Ammon's horn (tissue), 1 donor: ENCODE measurements at places on chromosomes 13 and 19.
A peak's percentile ranks its signal among the peaks of the same experiment; 100 is the strongest.

- DNase-seq, result no peak
These were observed 44.7 kb downstream of the EFNB2 start for GRCh38 chr13:106490569-106491321.

GRCh38 chr13:78298657-78299056, 304.7 kb downstream of the POU4F1 start:
- no peak for DNase-seq

DNA sequence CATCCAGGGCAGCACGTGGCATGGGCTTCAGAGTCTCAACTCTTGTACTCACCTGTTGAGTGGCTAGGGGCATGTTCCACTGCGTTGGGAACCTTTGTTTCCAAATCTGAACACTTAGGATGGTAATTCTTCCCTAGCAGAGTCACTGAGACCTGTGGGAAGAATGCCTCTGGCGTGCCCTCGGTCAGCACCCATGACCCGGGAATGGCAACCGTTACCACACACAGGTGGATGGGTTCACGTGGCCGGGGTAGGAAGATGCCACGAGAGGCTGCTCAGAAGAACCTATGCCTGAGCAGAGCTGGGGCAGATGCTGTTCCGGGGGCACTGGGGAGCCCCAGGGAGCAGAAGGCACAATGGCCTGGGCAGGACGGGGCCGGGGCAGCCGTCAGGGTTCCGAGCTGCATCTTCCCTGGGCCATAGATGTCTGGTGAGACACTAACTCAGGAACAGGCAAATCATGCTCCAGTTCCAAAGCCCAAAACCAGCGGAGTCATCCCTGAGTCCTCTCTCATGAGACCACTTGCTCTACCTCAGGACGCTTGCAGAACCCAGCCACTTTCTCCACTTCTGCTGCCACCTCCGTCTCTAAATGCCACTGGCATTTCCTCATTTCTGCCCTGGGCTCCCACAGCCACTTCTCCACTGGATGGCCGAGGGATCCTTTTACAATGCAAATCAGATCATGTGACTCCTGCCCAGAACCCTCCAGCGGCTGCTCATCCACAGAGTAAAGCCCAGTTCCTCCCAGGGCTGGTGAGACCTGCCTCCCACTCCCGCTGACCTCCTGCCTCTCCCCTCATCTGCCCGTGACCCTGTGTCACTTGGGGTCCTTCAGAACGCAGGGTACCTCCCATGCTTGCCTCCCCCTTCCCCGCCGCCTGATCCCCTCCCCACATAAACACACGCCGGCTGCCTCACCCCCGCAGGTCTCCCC, 36.7 kb downstream of the FAM124A start:
- no peak for DNase-seq

DNA sequence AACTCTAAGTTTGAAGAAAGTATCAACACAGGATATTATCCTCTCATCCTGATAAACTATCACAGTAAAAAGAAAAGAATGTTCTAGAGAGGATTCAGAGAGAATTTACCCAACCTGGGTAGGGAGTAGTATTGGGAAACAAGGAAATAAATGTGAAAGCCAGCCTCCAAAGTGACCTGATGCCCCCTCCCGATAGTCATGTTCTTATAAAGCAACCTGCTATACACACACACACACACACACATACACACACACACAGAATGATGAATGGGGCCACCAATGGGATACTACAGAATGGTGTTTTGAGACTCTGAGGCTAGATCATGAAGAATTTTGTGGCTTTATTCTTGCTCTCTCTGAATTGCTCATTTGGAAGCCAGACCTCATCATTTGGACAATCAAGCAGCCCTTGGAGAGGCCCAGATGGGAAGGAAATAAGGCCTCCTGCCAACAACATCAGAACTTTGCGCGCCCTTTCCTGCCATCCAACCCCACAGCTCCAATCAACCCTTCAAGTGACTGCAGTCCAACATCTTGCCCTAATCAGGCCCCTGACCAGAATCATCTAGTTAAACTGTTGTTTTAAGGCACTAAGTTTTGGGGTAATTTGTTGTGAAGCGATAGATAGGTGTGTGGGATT, 807.9 kb upstream of the ARGLU1 start:
- DNase-seq, result no peak

GRCh38 chr19:30116984-30117555, 175.0 kb downstream of the URI1 start:
- DNase-seq, result no peak

GRCh38 chr19:1901940-1902404, 3.2 kb upstream of the ADAT3 start:
- peak; percentile 61 for DNase-seq

DNA sequence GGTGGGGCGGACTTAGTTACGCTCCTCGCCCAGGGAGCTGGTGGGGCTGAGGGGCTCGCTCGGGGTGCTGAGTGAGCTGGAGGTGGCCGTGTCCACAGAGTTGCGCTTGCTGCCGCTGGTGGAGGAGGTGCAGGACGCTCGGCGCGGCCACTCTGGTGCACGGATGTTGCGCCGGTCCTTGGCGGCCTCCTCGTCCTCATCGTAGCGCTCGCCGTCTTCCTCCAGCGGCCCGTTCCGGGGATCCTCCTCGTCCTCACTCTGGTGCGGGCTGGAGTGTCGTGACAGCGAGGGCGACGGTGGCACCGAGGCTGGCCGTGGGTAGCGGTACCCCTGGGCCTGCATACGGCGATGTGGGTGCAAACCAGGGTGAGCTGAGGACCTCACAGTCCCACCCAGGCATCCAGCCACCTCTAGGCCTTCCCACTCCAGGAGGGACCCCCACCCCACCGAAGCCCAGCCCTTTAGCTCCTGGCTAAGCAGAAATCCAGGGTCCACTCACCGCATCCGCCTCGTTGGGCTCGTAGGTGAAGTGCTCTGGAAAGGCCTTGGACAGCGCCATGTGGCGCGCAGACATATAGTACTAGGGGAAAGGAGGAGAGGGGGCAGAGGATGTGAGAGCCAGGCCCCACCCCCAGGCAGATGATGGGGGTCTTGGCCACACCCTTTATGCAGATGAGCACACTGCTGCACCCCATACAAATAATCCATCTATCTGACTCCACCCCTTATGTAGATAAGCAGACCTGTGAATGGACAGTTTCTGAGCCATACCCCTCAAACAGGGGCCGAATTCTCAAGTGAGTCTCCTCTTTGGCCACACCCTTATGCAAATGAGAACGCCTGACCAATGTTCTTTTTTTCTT, 4.4 kb downstream of the FTL start:
- no peak for DNase-seq

- DNase-seq, result no peak
These were observed 387.2 kb upstream of the ATXN8OS start for GRCh38 chr13:69720278-69720983.

GRCh38 chr13:113272031-113272430, 25.0 kb upstream of the LAMP1 start:
- DNase-seq, result no peak

DNA sequence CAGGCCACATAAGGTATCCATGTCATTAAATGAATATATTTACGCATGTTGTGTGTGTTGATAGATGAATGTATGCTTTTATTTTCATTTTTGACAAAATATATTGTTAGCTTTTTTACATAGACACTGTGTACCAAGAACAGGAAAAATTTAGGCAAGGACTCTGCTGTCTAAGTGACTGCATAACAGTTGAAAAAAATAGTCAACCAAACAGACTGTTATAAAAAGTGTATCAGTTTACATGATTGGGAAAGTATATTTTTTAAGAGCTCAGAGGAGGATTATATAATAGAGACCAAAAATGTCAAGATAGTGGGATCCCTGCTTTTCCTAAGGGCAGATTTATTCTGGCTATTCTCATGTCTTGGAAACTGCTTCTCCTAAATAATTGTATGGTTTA, 858.0 kb downstream of the SLITRK1 start:
- no peak for DNase-seq

GRCh38 chr19:3265432-3265831, 41.0 kb downstream of the CELF5 start:
- no peak for DNase-seq

- no peak for DNase-seq
These were observed 1.3 kb downstream of the ISOC2 start for GRCh38 chr19:55459950-55460657.

- no peak for DNase-seq
These were observed 16.2 kb downstream of the EVI5L start for GRCh38 chr19:7846155-7846646.

- DNase-seq, result no peak
These were observed 45.1 kb downstream of the MCF2L start for GRCh38 chr13:113013878-113014751.

- DNase-seq, result no peak
These were observed 51.4 kb downstream of the LRCH1 start for GRCh38 chr13:46604226-46604990.

DNA sequence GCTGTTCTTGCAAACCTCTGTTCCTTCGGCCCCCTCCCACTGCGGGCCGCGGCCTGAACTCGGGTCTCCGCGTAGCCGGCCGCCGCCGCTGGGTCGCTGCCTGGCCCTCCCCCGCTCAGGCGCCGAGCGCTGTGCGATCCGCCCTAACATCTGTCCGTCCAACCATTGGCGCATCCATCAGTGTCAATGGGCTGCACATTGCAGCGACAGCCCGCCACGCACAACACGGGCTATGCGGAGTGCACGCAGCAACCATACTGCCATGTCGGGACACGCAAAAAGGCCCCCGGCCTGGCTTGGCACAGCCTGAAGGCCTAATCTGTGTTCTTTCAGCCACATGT, 2.6 kb upstream of the TSHZ3 start:
- no peak for DNase-seq

DNA sequence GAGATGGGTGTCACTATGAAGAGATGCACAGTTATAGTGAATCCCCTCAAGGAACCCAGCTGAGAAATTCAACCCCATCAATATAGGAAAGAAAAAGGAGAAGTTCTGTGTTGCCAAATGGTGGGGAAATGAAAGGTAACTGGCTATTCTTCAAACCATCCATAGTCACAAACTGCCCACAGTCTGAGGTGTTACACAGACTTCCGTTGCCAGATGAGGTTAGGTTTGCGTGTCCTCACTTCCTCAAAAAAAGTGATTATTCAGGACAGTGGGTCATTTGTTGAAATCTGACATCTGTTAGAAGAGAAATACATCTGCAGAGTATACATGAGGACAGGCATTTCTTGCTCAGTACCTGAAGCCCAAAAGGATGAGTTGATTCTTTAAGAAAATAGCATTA, 9.0 kb downstream of the SIGLEC5 start:
- no peak for DNase-seq

DNA sequence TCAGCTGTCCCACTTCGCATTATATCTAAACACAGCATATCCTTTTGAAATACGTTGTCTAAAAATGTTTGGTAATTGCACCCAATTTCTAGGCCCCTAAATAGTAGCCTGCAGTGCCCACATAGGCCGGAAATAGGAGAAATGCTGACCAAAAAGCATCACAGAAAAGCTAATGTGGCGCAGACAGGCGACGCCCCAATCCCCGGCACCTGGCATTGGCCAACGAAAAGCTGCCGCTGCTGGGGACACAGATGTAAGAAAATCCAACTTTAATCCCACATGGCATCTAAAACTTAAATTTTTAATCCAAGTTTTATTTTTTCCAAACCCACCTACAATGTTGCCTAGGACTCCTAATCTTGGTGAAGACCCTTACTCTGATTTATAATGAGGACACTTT, 4.0 kb downstream of the SAFB2 start:
- DNase-seq, result no peak

- peak; percentile 52 for DNase-seq
These were observed 30.8 kb downstream of the TMED1 start for GRCh38 chr19:10805065-10805757.

- DNase-seq, result peak; percentile 98
These were observed 8.8 kb downstream of the FXYD3 start for GRCh38 chr19:35124098-35125060.

GRCh38 chr13:111534751-111535522, 214.5 kb downstream of the TEX29 start:
- DNase-seq, result no peak
